ENCODE measurements at places on chromosomes 2 and 18.

- DNase-seq = no peak
Observed at GRCh38 chr2:241940329-241940728, 70.8 kb downstream of the RTP5 start.

- no peak for DNase-seq
Observed at GRCh38 chr2:190352668-190353536, 9.5 kb downstream of the INPP1 start.

- DNase-seq = no peak
Observed at GRCh38 chr18:74589811-74590210, 7.9 kb upstream of the ZNF407 start.

- DNase-seq = no peak
Observed at GRCh38 chr2:200279857-200280256, 26.6 kb upstream of the SPATS2L start.

DNA sequence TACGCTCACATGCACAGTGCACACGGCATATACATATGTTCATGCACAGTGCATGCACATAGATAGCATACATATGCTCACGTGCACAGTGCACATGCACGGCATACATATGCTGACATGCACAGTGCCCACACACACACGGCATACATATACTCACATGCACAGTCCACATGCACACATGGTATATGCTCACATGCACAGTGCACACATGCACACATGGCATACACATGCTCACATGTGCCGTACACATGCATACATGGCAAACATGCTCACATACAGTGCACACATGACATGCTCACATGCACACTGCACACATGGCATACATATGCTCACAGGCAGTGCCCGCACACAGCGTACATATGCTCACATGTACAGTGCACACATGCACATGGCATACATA, 97.7 kb upstream of the CTDP1 start:
- peak; percentile 3 for DNase-seq

DNA sequence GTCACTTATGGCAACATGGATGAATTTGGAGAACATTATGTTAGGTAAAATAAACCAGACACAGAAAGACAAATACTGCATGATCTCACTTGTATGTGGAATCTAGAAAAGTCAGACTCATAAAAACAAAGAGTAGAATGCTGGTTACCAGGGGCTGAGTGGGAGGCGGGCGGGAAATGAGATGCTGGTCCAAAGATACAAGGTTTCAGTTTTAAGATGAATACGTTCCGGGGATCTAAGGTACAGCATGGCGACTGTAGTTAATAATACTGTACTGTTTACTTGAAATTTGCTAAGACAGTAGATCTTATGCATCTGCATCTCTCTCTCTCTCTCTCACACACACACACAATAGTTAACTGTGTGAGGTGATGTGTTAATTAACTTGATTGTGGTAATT, 14.2 kb downstream of the FAM110C start:
- no peak for DNase-seq

DNA sequence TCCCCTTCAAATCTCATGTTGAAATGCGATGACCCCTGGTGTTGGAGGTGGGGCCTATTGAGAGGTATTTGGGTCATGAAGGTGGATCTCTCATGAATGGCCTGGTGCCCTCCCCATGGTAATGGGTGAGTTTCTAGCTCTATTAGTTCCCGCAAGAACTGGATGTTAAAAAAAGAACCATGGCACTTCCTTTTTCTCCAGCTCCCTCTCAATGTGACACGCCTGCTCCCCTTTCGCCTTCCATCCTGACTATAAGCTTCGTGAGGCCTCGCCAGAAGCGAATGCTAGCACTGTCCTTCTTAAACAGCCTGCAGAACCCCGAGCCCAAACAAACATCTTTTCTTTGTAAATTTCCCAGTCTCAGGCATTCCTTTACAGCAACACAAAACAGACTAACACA, 303.2 kb upstream of the REV1 start:
- DNase-seq = no peak

DNA sequence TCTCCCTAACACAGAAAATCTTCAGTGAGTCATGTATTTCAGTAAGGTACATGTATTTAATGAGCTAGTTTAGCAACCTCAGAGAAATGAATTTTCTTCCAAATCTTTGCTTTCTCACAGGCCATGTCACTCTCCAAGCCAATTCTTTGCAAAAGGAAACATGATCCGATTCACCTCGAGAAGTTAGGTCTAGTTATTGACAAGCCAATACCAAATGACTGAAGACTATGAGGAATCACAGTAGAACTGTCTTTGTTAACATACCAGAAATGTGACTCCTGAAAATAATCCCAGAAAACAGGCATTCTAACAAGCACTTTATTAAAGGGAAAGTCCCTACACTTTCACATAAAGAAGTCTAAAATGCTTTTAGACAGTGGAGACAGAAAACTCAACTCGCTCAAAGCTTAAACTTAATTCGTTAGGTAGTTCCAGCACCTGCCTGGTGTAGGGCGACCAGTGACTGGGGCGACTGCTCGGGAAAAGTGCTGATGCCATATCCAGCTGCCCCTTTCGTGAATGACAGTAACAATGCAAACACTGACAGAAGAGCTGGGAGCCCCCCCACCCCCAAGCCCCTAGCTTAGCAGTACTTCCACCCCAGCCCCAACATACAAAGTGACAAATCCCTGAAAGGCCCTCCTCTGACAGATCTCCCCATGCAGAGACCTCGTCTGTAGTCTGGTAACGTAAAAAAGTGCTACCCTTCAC, 1.8 kb downstream of the MEMO1 start:
- DNase-seq = no peak

GRCh38 chr2:96025194-96025492, 9.6 kb downstream of the GPAT2 start:
- no peak for DNase-seq

DNA sequence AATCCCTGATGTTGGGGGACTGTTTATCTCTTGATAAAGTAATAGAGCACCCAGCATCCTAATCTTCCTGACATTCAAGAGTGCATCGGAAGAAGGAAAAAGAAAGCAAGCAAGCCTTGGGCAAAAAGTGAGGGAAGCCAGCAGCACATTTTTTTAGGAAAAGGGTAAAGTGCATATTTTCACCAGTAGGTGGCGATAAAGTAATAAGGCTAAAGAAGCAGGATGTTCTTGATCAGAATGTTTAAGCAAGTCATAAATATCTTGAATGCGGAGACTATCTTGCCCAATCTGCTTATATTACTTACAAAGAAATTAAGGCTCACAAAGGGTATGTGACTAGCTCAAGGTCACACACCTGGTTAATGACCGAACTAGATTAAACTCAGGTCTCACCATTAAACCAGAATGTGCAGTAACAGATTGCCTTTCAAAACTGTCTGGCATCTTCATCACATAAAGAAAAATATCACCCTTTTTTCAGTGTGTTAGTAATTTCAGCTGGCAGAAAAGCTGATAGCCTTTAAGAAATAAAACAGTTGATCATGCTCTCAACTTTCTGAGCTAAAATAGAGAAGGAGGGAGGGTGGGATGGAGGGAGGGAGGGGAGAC, 83.8 kb downstream of the VIT start:
- DNase-seq = no peak

DNA sequence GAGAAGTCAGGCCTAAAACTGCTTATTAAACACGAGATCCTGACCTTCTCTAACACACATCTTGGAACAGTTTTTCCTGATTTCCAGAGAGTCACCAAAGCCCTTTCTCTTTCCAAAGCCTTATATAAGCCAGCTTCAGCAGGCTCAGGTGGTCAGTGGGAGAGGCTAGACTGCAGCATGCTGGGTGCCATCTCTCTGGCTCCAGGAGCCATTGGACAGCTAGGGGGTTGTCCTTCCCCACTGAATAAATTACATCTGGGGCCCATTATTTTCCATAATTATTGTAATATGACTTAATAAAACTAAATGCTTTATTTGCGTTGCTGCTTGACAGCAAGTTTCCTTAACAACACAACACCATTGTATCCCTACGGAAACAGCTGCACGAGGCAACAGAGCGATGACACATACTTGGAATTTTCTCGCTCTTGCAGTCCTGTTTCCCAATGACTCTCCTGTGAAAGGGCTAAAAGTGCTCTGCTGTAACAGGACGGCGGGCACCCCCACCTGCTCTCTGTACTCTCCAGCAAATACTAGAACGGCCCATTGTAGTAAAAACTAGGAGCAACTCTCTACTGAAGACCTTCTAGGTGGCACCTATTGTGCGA, 160.6 kb downstream of the RNF144A start:
- no peak for DNase-seq

DNA sequence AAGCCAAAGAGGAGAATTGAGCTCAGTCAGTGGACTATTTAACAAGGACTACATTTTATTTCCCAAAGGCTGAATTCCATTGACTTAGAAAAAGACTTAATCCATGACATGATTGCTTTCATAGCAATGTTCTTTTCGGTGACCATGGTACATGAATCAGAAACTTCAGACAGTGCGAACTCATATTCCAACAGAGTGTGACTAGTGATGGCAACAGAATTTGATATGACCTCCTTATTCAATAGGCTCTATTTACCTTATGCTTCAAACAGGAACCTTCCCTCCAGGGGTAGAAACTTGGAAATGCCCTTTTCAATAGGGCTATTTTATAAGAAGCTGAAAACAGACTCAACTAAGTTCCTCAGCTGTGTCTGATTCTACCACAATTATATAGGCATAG, 191.9 kb downstream of the RND3 start:
- DNase-seq = no peak

- no peak for DNase-seq
Observed at GRCh38 chr18:10285283-10285640, 169.2 kb upstream of the APCDD1 start.

- no peak for DNase-seq
Observed at GRCh38 chr2:2664989-2665833, 334.1 kb upstream of the MYT1L start.

DNA sequence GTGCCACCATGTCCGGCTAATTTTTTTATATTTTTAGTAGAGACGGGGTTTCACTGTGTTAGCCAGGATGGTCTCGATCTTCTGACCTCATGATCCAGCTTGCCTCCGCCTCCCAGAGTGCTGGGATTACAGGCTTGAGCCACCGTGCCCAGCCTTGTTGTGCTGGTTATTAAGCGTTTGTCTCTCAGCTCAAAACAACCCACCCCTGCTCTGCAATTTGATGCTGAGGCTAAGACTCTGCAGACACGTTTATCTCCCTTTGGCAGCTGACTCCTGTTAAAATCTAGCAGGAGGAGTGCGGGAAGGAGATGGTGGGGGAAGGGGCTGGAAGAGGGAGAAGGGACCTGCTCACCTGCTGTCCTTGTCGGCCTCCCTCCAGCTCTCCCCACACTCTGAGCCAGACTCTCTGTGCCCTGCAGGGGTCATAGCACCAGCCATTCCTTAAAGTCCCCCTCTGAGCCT, 29.9 kb upstream of the IMPA2 start:
- DNase-seq = no peak

DNA sequence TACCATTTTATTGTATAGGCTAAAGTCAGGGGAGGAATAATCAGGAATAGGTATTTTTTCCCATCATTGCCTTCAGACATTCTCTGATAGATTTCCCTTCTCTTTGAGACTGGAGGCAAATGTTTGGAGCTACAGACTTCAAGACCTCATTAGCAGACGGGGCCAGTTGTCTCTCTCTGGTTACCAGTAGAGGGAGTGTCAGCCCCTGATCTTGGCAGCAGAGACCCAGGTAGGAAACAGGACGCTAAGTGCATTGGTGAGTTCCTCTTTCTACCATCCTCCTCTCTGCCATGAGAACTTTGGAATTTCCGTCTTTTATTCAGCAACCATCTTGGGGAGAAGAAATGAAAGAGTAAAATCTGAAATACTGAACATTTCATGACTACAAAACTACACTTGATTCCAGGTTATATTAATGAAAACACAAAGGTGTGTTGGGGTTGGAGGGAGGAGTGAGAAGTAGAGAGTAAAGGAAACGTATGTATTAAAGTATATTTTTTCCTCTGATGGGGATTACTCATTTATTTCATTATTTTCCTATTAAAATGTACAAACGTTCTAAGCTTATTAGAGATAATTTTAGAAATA, 186.2 kb upstream of the GCFC2 start:
- DNase-seq = no peak

GRCh38 chr2:226423498-226423960, 376.1 kb downstream of the IRS1 start:
- no peak for DNase-seq

DNA sequence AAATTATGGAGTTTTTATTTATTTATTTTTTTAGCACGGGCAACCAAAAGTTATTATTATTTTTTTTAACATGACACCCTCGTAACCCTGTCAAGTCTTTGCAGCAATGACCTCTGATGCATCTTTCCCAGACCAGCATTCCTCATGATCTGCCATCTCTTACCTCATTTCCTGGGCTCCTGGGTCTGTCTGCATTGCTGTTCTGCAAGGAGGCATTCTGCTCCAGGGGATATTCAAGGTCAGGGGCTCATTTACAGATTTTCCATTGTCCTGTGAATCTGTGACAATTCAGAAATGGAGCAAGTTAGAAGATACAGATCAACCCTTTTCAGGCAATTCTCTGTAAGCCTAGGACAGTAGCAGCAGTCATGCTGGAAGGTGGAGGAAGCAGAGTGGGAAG, 43.0 kb downstream of the NGEF start:
- peak; percentile 5 for DNase-seq

GRCh38 chr18:37913051-37913450, 347.5 kb upstream of the CELF4 start:
- DNase-seq = no peak

DNA sequence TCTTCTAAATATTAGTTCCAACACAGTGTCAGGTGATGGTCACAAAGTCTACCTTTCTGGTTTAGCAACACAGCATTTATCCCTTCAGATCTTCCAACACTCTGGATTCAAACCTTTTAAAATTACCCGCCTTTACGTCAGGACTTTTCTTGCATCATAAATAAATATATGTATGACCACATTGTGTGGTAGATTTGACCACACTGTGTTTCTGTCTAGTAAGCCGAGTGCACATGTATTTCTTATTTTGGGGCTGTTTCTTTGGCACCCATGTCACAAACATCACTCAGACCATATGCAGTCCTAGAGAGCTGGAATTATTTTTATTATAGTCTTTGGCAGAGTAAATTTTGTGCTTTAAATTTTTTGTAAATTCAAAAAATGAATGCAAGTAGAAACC, 172.1 kb downstream of the ANKRD44 start:
- DNase-seq = no peak

- no peak for DNase-seq
Observed at GRCh38 chr2:239944694-239945551, 80.2 kb downstream of the NDUFA10 start.

GRCh38 chr2:169361706-169362117, 622 bp downstream of the LRP2 start:
- DNase-seq = peak; percentile 33

DNA sequence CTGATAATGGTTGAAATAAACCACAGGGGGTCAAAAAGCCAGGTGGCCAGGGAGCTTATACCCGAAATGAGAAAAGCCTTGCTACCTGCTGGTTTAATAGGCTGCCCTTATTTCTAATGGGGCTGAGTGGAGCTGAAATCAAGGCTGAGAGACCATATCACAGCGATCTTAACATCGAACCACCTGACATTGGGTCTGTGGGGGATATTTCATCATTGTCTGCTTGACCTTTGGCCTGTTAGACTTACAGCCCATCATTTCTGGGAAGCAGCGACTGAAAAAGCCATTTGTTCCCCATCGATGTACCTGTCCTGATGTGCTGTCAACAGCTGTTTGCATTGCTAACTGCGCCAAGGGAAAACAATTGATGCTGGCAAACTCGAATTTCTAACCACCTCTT, 199.7 kb upstream of the SLC14A2 start:
- DNase-seq = no peak

GRCh38 chr2:20599861-20600461, 50.9 kb downstream of the HS1BP3 start:
- no peak for DNase-seq
